Stimulated activated CD4-positive, alpha-beta T cell treated with anti-CD3 and anti-CD28 coated beads, Interleukin-1b, Interleukin-23, amount 100 ng/mL, for 24 hours (primary cell): ENCODE measurements at places on chromosomes 2 and 18.

DNA sequence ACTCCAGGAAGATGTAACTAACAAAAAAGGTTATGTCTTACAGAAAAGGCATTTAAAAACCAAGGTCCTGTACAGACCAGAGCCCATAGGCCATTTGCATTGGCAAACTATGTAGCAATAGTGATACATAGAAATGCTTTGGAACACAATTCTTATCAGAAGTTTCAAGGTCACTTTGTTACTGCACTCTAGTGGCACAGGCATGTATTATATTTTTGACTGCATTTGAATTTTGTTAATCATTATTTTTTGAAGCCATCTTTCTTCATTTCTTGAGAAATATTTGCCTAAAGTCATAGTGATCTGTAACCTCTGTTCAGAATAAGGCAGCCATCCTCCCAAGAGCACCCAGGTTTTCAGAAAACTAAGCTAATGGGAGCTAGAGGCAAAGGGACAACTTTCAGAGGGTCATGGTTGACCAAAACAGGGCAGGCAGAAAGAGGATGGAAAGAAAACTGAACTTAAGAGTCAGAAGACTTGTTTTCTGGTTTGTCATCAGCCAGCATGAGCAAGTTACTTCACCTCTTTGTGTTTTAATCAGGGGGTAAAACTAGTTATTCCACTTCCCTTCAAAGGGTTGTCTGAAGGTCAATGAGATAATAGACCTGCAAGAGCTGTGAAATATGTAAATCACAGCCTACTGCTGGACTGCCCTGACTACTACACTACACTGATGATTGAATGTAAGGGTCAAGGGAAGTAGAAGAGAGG, 41.5 kb downstream of the SLC38A11 start:
- DNase-seq = no peak

DNA sequence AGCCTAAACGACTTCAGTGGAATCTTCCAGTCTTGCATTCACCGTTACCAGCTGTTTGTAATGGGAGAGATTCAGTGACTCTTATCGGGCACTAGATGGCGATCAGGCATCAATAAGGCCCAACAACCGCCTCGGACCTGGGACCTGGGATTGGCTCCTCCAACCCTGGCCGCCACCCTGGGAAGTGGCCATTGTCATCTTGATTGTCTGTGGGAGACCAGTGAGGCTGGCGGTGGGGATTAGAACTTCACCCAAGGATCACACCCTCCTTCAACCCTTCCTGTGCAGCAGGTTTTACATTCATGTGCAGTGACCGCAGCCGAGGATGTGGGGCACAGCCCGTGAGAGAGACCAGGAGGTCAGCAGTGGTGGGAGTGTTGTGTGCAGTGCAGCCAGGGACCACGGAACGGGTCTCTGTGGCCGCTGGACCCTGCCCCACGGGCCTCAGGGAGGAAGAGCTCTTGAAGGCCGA, 85.3 kb downstream of the SPP2 start:
- DNase-seq = peak; percentile 19

GRCh38 chr2:236603361-236604015, 33.9 kb downstream of the ACKR3 start:
- no peak for DNase-seq

DNA sequence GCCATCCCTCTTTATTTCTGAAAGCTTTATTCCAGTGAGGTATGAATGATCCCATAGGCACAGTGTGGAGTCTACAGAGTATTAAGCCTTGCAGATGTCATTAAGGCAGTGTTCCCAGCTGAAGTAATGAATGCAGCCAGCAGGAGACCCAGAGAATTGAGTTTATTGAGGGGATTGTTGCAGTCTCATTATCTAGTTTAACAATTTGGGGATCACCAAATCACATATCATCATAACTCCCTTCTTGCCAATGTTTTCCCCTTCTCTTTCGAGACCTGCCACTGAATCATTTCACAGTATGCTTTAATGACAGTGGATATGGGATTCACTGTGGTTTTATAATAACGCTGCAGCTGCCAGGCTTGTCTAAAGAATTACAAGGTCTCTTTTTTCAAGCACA, 249.3 kb upstream of the FSHR start:
- no peak for DNase-seq

DNA sequence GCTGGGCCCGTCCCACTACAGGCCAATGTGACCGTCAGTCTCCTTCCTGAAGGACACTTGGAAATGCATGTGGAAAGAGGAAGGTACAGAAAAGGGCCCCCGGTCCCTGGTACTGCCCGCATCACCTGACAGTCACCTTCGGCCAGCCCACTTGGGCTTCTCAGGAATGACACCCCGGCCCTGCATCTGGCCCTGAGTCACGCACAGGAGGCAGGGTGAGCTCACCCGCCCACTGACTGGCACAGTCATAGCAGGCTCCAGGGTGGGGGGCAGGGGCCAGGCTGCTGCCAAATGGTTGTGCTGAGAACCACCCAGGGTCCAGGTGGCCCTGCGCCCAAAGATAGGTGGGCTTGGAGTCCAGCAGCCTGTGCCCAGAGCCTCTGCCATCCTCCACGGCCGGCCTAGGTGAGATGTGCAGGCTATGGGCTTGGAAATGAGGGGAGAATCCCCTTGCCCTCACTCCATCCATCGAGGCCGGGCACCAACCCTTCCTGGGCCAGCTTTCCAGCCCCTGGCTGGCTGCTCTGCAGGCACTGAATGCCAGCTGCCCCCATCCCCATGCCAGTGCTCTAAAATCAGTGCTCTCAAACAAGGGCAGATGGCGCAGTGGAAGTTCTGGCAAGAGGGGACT, 14.1 kb downstream of the EMX1 start:
- DNase-seq = no peak

- DNase-seq = no peak
Observed at GRCh38 chr2:49845671-49846070, 691.4 kb upstream of the FSHR start.
